Melanocyte of skin (primary cell): ENCODE measurements at places on chromosomes 13 and 19. TPM values are rescaled to one million over a fixed set of nuclear protein-coding genes. Genes with fewer than 3 reads are reported as not detected.

The GRWD1 gene
- 54.6 and 61.5 TPM in 2 replicates for total RNA-seq

The ZNF793 gene
- 0.36 and 1.4 TPM in 2 replicates for total RNA-seq

The SMIM44 gene
- total RNA-seq = not detected in 2 replicates

The GRK1 gene
- total RNA-seq = under 0.01 TPM in 1 of 2 replicates, not detected in the other

The FUT6 gene
- not detected in 2 replicates for total RNA-seq

The CEACAM21 gene
- total RNA-seq = not detected in 2 replicates

The WDR87 gene
- not detected in 2 replicates for total RNA-seq

The NKPD1 gene
- under 0.01 TPM in 2 replicates for total RNA-seq

The ATP8A2 gene
- total RNA-seq = 0.69 and 1.1 TPM in 2 replicates

The ZNF816 gene
- total RNA-seq = 6.5 and 9.1 TPM in 2 replicates

The FXYD1 gene
- total RNA-seq = not detected in 2 replicates

The PDE4C gene
- total RNA-seq = 0.33 and 0.62 TPM in 2 replicates

The LILRB2 gene
- not detected in 2 replicates for total RNA-seq

The PLIN4 gene
- total RNA-seq = under 0.01 TPM in 1 of 2 replicates, not detected in the other

The ZNF541 gene
- total RNA-seq = not detected in 2 replicates

The NECTIN2 gene
- 51.8 and 68.3 TPM in 2 replicates for total RNA-seq

The CRTC1 gene
- 4.4 and 4.8 TPM in 2 replicates for total RNA-seq

The NFIC gene
- total RNA-seq = 30.9 and 32.7 TPM in 2 replicates

The IFNL4 gene
- total RNA-seq = not detected in 2 replicates

The SMG9 gene
- 9.0 and 10.8 TPM in 2 replicates for total RNA-seq

The KASH5 gene
- total RNA-seq = not detected in 2 replicates

The DCLK1 gene
- total RNA-seq = 54.0 and 91.6 TPM in 2 replicates

The ZNF728 gene
- under 0.01 TPM in 1 of 2 replicates, not detected in the other for total RNA-seq

The CLN5 gene
- total RNA-seq = 24.3 and 32.1 TPM in 2 replicates

The METTL21C gene
- total RNA-seq = not detected in 2 replicates

The SMAD9 gene
- 0.34 and 3.3 TPM in 2 replicates for total RNA-seq

The ZNF529 gene
- total RNA-seq = 7.6 and 13.4 TPM in 2 replicates

The B3GNT8 gene
- under 0.01 and 0.34 TPM in 2 replicates for total RNA-seq
